ENCODE measurements at places on chromosomes 2 and 18.

GRCh38 chr18:6382963-6383362 lies 31.7 kb downstream of the L3MBTL4 start:
- no peak for DNase-seq

DNA sequence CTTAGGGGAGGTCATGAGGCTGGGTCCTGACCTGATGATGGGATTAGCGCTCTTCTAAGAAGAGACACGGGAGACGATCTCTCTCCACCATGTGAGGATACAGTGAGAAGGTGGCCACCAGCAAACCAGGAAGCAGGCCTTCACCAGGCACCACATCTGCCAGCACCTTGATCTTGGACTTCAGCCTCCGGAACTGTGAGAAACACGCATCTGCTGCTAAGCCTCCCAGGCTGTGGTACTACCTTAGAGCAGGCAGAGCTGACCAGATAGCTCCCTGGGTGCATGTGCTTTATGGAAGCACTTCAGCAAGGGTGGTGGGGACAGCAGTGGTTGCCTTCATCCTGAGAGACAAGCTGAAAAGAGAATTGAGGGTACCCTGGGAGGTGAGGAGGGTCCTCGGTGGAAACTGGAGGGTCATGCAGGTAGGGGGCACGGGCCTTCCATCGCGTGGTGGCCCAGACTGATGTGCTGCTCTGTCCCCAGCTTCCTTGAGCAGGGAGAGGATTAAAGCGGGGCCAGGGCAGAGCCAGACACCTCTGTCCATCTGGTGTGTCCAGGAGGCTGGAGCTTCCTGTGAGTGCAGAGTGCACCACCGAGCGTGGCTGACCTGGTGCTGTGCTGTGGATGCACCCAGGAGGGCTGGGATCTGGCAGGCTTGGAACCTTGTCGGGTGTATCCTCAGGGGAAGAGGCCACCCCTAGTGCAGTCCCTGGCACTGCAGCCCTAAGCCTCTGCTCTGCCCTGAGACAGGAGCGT lies 42.9 kb upstream of the HS6ST1 start:
- DNase-seq, result no peak

GRCh38 chr18:29962579-29962978 lies 1080.0 kb downstream of the DSC3 start:
- no peak for DNase-seq

- no peak for DNase-seq
Measured at GRCh38 chr2:30577151-30577550, 130.1 kb downstream of the LCLAT1 start.

- no peak for DNase-seq
Measured at GRCh38 chr2:226916669-226917068, 80.8 kb downstream of the RHBDD1 start.

GRCh38 chr2:235642446-235643098 lies 148.7 kb downstream of the AGAP1 start:
- no peak for DNase-seq
